Hippocampal formation (tissue), 2 donors: ENCODE measurements at places on chromosomes 12 and 14.
A peak's percentile ranks its signal among the peaks of the same experiment; 100 is the strongest.

- no peak for DNase-seq
These were observed 20.9 kb upstream of the GPRC5A start for GRCh38 chr12:12870465-12870864.

GRCh38 chr14:23481979-23482822, 12.7 kb downstream of the NGDN start:
- DNase-seq: no peak

GRCh38 chr14:91400696-91401095, 16.9 kb downstream of the CCDC88C start:
- DNase-seq: no peak

DNA sequence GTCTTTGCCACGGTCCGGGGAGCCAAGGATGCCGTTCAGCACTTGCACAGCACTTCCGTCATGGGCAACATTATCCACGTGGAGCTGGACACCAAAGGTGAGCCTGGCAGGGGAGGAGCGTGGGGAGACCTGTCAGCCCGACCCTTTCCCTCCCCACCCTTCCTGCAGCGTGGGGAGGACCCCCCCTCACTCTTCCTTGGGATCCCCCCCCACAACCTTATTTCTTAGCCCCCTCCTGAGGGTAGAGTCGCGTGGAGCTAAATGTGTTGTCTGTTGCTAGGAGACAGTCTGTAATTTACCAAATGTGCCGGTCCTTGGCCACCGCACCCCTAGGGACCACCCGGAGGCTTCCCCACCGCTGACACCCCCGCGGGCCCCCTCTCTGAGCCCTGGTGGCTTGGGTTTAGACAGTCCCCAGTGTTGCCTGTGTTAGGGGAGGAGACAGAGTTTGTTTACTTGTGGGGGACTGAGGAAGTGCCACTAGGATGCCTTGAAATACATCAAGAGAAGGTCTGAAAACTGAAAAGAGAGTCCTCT, 2.3 kb downstream of the SETD1B start:
- DNase-seq: no peak

GRCh38 chr14:105126981-105127329, 41.6 kb downstream of the JAG2 start:
- DNase-seq: no peak

DNA sequence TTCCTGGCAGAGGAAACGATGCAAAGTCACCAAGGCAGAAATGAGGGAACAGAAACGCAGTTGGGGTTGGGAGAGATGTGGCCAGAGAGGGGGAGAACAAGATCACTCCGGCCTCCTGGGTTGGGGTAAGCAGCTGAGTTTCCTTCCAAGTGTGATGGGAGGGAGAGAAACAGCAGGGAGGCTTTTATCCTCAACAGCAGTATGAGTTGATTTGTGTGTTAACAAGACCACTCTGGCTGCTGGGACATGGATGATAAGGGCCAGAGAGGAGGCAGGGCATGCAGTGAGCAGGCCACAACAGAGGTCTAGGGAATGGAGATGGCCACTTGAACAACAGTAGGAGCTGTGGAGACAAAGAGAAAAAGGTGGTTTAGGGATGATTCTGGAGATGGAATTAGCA, 66.8 kb downstream of the GLRX5 start:
- no peak for DNase-seq

DNA sequence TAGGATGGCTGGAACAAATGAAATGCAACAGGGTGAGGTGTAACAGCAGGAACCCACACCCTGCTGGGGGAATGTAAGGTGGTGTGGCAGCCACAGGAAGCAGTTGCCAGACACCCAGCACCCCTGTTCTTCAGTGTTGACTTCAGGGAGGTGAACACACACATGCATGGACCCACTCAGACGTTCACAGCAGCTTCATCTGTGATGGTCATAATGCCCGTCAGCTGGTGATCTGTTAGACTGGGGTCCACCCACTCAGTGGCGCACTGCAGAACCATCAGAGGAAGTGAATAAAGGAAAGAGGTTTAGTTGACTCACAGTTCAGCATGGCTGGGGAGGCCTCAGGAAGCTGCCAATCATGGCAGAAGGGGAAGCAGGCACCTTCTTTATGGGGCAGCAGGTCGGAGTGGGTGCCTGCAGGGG, 22.7 kb upstream of the TEX22 start:
- DNase-seq: no peak

GRCh38 chr12:110354172-110354780, 49.2 kb downstream of the ANAPC7 start:
- DNase-seq: no peak

GRCh38 chr12:22299294-22299912, 35.1 kb downstream of the ST8SIA1 start:
- no peak for DNase-seq

DNA sequence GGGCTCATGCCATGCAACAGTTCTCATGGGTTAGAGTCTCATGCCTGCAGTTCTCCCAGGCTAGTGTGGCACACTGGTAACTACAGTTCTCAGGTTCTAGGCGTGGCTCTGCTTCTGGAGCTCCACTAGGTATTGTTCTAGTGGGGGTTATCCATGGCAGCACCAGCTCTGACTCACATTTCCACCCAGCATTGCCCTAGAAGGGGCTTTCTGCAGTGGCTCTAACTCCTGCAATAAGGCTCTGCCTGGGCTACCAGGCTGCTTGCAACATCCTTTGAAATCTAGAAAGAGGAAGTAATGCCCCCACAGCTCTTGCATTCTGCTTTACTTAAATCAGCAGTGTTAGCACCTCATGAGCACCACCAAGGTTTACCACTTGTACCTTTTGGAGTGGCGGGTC, 220.3 kb upstream of the ARID2 start:
- DNase-seq: no peak

DNA sequence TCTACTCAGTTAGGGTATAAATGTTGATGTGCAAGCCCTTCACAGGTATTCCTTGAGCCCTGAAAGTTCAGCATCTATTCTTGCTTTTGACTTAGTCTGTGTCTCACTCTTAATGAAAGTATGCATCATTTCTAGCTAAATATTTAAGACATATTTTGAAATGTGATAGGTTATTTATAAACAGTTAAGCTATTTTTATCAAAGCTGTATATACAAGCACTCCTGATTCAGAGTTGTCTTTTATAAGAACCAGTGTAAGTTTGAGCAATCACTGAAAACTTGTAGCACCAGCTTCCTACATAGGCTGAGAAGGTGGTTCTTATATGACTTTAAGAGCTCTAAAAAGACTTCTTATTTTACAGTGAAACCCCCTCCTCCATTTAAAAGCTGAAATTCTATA, 98.6 kb downstream of the MYF5 start:
- no peak for DNase-seq

DNA sequence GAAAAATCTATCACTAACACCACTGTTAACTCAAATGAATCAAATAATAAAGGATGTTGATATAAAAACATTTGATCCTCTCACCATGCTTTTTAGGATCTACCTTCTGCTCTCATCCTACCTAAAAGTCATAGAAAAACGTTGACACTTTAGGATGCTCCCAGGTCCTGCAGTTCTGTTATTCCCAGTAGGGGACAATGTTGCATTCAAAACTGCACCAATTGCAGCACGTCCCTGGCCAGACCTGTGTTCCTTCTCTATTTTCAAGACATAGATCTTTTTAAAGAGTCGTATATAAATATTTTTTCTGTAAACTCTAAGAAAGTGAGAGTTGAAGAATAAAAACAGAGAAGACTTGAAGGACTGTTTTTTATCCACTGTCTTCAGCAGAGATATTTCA, 8.8 kb downstream of the AICDA start:
- DNase-seq: no peak

DNA sequence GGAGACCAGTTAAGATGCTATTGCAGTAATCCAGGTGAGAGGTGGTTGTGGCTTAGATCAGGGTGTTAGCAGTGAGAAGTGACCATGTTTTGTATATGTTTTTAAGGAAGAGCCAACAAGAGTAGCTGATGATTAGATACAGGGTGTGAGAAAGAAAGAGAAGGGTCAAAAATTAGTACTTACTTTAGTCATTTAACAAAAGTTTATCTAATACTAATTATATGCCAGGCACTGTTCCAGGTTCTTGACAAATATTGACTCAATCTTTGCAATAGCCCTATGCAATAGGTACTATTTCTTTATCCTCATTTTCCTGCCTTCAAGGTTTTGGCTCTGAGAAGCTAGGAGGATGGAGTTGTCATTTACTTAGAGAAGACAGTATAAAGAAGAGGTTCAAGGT, 70.2 kb downstream of the SSPN start:
- no peak for DNase-seq

GRCh38 chr12:29519585-29520182, 22.2 kb upstream of the OVCH1 start:
- peak; percentile 44 for DNase-seq

DNA sequence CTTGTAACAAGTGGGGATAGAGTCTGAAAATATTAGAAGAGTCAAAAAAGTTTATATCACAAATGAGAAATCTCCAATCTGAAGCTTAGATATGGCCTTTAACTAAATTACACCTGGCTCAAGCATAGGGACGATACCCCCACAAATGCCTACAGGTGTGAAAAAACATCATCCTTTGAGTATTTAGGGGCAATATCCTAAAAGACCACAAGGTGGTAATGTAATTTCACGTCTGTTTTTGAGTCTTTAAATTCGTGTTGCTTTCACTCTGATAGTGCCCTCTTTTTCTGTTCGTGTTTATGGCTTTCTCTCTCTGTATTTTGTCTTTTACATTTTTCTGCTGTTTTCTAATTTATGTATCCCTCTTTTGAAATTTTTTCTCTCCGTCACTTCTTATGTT, 84.3 kb downstream of the ETNK1 start:
- DNase-seq: no peak

- no peak for DNase-seq
These were observed 5.1 kb downstream of the TBK1 start for GRCh38 chr12:64457032-64457431.

DNA sequence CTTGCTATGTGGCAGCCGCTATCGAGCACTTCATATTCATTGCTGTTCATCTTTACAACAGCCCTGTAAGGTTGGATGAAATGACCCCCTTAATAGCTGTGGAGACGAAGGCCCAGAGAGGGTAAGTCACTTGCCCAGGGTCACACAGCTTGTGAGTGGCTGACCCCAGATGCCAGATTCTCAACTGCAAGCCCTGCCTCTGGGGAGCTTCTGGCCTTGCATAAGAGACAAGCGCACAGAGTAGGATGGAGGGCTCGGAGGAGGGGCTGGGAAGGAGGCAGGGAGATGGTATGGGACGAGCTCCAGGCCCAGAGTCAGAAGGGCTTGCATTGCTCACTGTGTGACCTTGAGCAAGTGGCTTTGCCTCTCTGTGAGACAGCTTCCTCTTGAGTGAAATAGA, 27.4 kb upstream of the NCOR2 start:
- DNase-seq: no peak

- no peak for DNase-seq
These were observed 11.5 kb downstream of the FOXA1 start for GRCh38 chr14:37583358-37584210.

GRCh38 chr14:54590481-54590880, 23.6 kb downstream of the SAMD4A start:
- DNase-seq: no peak

GRCh38 chr14:64632056-64632455, 72.2 kb upstream of the PLEKHG3 start:
- DNase-seq: no peak

DNA sequence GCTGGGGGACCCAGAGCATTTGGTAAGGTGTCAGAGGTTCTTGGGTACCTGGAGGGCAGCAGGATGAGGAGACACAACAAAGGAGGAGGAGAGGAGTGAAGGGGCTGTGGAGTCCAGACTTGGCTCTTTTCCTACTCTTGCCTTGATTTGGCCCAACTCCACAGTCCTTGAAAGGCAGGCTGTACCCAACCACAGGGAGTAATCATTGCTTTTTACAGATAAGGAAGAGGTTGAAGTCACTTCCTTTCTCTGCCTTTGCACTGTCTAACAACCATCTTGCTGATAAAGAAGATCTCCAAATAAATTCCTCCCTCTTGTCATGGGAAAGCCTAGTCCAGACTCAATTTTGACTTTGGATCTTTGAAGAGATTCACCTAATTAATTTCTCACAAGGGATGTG, 226.8 kb upstream of the HMGA2 start:
- DNase-seq: no peak

DNA sequence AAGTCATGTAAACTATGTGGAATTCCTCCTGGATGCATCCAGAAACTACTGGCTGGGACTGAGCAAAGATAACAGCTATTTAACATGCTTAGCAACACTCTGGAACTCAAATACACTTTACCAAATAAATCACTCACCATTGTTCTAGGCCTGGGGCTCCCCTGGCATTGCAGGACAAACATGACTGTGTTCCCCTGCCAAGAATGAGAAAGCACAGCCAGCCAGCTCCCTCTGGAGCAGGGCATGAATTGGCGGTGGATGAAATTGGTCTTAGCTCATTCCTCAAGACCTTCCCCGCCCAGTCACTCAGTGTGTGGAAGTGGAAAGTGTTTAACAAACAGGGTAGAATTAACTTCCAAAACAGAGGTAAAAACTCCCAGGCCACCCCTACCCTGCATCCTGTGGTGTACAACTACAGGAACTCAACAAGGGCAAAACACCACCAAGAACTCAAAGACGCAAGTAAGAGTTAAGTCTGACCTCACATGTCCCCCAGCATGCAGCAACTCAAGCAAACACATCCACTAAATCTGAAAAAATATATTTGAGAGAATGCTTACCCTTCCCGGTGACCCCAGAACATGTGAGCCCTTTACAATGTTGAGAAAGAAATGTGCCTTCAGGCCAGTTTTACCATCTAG, 58.4 kb upstream of the BDKRB2 start:
- peak; percentile 72 for DNase-seq

GRCh38 chr14:76715511-76716081, 45.7 kb upstream of the VASH1 start:
- no peak for DNase-seq

- DNase-seq: no peak
These were observed 207.5 kb downstream of the EXOC5 start for GRCh38 chr14:57061009-57061711.

DNA sequence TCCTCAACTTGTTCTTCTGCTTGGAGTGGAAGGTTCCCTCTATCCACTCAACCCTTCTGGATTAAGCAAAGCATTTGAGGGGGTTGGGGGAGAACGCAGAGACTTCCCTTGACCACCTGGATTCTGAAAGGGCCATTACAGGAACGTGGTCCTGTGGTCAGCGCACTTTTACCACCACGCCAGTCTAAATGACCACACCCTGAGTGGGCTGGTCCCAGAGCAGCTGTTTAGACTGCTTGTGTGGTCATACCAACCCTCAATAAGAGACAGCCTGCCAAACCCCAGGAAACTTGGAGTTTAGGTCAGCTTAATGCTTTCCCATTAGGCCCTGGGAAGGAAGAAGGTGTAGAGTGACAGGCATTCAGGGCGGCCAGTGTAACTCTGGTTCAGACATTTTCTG, 165.5 kb upstream of the ATP2B1 start:
- no peak for DNase-seq

GRCh38 chr12:22201101-22201500, 133.4 kb downstream of the ST8SIA1 start:
- no peak for DNase-seq

DNA sequence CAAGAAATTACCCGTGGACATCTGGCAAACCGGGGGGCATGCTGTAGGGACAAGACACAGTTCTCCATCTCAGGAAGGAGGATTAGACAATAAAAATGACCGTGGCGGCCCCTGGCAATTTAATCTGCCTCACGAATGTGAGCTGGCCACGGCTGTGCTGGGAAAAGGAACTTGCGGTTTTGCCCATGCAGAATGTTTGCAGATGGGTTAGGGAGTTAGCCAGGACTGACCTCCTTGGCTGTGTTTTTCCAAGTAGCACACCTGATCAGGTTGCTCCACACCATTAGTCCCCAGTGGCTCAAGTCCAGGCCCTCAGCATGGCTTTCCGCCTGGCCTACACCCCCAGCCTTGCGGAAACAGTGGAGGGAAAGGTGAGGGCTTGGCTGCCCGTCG, 20.8 kb downstream of the TPCN1 start:
- no peak for DNase-seq

GRCh38 chr14:99731547-99732435, 47.7 kb downstream of the CYP46A1 start:
- DNase-seq: no peak
